ENCODE measurements at places on chromosomes 5 and 9.

DNA sequence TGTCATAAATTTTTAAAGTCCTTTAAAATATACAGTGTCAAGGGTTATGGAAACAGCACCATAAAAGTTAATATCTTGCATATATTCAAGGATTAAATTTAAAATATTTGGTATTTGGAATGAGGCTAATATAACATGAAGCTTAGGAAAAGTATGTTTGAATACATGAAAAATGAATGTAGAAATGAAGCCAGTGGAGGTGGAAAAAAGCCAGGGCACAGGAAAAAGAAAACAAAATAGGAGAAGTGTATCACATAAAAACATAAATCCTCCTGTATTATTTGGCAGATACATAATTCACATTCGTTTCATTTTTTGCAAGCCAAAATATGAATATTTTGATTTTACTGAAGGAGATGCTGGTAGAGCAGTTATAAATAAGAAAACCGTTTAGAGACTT lies 587.0 kb upstream of the ZNF608 start:
- DNase-seq, result no peak

DNA sequence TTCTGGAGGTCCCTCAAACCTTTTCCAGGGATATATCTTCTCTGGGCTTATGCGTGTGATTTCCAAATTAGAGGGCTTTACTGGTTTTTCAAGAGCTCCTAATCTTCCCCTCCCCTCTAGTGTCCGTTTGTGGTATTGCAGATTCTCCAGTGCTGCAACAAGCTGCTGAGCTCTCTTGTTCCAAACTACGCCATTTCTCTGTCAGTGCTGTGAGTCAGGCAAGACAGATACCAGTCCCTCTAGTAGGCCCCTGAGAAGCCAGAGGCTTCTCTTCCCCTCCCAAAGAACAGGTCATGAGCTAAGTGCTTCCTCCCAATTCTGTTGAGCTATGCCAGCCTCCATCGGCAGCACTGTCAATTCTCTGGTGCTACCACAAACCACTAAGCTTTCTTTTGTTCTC lies 149.5 kb downstream of the FANCC start:
- DNase-seq, result peak; percentile 45

DNA sequence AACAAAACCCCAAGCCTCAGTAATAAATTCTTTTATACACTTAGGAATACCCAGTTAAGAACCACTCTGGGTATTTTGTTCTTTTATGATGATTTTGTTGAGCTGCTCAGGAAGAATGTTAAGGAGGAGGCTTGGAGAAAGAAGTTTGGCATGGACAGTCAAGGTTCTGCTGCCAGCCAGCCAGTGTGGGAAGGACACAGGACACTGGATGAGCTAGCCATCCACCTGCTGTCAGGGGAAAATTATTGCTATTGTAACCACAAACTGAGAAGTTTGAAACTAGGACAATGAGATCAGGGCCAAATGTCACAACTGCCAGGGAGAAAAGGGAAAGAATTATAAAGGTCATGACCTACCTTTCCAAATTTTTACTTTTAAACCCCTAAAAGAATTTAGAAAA lies 25.9 kb upstream of the ADAMTSL1 start:
- DNase-seq, result no peak

DNA sequence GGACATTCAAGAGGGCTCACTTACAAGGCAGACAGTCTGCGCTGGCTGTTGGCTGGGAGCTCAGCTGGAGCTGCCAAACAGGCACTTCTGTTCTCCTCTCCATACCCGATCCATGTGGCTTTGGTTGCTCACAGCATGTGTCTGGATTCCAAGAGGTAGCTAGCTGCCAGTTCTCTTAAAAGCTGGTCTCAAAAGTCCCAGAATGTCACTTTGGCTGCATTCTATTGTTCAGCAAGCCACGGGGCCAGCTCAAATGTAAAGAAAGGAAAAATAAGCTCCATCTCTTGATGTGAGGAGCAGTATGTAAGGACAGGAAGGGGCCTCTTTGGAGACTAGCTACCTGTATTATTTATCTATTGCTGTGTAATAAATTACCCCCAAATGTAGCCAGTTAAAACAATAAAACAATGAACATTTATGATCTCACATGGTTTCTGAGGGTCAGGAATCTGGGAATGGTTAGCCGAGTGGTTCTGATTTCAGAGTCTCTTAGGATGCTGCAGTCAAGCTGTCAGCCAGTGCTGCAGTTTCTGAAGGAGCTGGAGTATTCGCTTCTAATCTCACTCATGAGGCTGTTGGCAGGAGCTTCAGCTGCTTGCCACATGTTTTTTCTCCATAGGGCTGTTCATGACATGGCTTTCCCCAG lies 112.7 kb upstream of the CLINT1 start:
- no peak for DNase-seq
